SIG-M5 (cell line): ENCODE measurements at places on chromosomes 6 and 20.

DNA sequence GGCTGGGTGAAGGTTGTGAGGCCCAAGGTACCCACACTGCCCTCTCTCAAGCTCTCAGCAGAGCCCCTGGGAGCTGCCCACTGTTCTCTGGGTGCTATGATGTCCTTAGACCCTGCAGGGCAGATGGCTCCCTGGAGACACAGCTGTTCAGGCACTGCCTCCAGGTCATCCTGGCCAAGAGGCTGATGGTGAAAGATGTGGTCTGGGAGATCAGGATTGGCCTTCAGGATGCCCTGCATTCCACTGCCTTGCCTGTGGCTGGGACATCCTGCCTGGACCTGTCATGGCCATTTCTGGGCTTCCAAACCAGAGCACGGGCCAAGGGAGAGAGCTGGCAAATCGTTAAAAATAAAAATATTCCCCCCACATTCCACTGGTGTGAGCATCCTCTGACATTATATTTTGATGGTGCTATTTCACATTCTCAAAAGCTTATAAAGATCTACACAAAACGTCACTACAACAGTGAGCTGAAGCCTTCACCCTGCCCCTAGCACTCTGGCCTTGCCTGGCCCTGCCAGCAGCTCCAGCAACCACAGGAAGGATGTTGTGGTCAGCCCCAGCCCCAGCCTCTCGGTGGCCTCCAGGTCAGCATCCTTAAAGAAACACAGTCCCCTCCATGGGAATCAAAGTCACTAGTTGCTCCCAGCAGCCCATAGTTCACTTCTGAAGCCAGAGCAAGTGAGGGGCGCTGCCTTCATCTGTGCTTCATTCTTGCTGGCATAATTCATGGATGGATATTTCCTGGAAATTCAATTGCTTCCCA, 13.5 kb upstream of the KCNK16 start:
- no peak for DNase-seq

GRCh38 chr6:14922706-14923460, 323.0 kb upstream of the JARID2 start:
- DNase-seq = no peak

DNA sequence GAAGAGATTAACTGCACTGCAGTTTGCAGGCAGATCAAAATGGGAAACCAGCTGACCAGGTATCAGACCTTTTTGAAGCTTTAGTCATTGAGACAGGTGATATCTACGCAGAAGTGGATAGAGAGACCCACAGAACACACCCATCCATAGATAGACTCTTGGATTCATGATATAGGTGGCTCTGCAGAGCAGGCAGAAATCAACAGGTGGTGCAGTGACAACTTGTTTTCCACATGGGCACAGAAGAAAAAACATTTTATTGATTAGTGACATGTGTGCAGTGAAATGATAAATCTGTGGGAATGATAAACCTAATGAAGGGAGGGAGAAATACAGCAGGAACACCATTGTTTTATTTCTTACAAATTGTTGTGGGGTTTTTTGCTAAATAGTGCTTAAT, 45.2 kb downstream of the NUDT3 start:
- DNase-seq = no peak

DNA sequence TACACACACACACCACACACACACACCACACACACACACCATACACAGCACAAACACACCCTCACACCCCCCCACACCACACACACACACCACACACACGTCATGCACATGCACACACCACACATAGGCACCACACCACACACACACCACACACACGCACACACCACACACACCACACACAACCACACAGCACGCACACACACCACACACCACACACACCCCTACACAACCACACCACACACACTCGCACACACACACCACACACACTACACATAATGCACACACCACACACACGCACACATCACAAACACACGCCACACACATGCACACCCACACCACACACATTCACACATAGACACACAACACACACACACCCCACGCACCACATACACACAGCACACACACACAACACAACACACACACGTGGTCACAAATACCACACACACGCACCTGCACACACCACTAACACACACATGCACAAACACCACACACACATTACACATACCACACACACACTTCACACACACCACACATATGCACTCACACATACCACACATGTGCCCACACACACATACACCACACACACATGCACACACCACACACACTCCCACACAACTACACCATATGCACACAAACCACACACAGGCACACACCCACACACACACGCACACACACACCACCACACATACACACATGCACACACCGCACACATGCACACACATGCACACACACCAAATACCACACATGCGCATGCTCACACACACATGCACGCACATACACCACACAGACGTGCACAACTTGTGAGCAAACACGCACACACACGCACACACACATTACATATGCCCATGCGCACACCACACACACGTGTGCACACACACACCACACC, 9.4 kb upstream of the ACSS1 start:
- no peak for DNase-seq

DNA sequence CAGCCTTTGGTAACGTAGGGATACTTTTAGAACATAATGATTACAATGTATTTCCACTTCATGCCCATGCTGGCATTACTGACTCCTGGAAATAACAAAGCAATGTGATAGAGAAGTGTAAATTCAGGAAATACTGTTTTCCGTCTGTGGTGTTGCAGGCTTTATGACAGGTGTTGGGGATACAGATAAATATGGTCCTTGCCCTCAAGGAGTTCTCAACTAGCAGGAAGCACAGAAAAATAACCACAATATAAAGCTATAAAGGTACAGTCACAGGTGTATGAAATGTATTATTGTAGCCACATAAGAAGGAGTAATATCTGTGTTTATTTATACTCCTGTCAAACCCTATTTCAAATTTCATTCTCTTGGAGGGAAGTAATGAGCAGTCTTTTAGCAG, 12.9 kb upstream of the LAMP5 start:
- DNase-seq = no peak

- DNase-seq = no peak
Observed at GRCh38 chr20:49430320-49430719, 52.1 kb downstream of the KCNB1 start.
